ENCODE measurements at places on chromosomes 12 and 14. TPM values are rescaled to one million over a fixed set of nuclear protein-coding genes. Genes with fewer than 3 reads are reported as not detected.

ABCC9 gene
- 0.03 TPM for total RNA-seq

DNA sequence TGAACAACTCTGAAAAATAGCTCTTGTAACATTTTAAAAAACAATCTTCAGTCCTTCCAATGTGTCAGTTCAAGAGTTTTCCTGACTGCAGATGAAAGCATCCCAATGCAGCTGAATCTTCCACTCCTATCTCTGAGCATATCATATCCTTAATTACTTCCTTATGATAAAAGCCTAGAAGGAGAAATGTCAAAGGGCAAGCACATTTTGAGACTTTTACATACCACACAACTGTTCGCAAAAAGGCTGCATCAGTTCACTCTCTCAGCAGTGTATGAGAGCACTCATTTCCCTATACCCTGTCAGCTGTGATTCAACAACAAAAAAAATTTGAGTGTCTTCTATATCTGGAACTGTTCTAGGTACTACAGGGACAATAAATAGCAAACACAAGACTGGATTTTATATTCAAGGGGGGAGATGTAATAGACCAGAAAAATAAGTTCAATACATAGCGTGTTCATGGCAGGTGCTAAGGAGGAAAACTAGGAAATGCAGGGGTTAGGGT is 66.1 kb downstream of the ACADS start:
- no peak for DNase-seq

DNA sequence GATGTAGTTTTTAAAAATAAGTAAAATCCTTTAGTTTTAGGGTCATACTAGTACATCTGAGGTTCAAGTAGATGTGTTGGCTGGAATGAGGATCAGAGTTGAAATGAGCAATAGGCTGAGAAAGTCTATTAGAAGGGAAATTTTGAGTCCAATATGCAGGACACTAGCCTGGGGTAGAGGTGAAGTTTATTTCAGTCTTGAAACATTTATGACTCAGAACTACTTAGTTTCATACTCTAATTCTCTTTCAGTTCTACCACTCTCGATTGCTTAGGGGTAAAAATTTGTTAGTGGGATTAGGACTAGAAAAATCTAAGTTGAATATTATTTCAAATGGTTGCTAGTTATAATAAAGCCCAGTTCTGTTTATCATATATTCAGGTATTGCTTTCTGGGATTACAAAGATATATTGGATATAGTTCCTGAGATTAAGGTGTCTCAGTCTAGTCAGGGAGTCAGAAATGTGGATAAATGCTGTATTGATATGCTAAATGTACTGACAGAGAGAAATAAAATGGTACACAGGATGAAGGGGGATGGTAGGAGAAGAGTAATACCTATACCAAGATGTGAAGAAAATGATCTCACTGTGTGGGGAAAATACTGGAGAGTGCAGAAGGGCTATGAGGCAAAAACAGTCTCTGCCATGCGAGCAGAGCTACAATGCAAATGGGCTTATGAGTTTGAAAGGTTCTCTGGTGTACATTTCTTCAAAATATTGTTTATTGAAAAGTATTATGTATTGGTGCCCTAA is 395.8 kb upstream of the FBXO33 start:
- no peak for DNase-seq

GCH1 gene
- total RNA-seq, result 4.4 TPM

DNA sequence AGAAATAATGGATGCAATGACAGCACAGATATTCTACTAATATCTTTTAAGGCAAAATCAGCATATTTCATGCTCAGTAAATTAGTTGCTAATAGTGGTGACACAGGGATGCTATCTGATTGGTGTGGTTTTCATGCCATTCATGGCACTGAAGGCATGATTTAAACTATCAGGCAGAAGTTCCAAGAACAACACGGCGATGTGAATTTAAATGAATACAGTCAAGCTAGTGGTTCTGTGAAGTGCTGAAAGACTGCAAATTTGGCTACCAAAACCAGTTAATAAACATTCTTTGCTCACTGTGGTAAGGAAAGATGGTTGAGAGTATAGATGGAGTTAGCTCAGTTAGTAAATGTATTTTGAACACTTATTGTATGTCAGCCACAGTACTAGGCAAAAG is 272.0 kb upstream of the DIO2 start:
- no peak for DNase-seq

- no peak for DNase-seq
These were observed 22.4 kb downstream of the LHX5 start for GRCh38 chr12:113449299-113449698.

- DNase-seq, result no peak
These were observed 488.3 kb upstream of the FLRT2 start for GRCh38 chr14:85041618-85042017.

DNA sequence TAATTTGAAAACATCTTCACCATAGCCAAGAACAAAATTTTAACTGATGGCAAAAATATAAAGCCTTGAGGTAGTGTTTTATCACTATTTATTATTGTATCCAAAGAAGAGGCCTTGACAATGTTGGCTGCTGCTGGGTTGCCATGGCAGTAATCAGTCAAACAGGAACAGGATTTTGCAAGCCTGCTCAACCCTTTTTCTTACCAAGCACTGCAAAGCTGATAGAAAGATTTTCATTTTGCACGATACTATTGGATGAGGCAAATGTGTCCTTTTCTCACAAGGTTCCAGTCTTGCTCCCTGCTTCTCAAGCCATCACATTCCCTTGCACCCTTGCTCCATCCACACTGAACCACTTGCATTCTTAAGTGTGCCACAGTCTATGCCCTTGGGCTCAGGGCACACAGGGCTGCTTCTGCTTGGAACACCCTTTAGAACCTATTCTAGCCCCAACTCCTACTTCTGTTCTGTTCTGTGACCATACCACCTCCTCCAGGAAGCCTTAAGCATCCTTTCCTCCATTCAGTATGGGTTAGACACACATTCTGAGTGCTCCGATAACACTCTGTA is 76.5 kb upstream of the AMIGO2 start:
- peak; percentile 6 for DNase-seq

CSAD gene
- total RNA-seq, result 4.4 TPM

- DNase-seq, result no peak
These were observed 3.7 kb downstream of the PIANP start for GRCh38 chr12:6696690-6697583.

DNA sequence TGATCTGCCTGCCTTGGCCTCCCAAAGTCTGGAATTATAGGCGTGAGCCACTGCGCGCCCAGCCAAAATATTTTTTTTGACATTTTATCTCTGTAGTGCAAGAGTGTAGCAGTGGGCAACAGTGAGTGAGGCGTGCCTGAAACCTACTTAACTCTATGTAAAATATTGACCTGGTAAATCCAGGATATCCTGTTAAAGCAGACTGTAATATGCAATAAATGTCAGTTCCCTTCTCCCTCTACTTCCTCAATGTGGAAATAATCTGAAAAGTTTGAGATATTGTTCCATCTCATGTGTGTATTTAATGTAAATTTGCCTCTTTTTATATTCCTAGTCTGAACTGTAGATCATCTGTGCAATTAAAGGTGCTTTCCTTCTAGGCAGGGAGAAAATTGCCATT is 9.5 kb upstream of the CDK17 start:
- DNase-seq, result no peak

DNA sequence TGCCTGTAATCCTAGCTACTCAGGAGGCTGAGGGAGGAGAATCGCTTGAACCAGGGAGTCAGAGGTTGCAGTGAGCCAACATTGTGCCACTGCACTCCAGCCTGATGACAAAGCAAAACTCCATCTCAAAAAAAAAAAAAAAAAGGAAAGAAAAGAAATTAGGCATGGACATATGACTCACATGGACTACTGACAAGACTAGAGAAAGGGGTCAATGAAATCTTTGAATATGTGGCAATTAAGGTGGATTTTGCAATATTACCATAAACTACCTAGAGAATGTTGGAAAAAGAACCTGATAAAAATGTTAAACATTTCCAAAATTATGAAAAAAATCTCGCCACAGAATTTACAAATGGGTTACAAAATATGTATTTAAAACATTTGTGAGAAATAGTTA is 873.6 kb downstream of the C12orf50 start:
- DNase-seq, result peak; percentile 37

- DNase-seq, result no peak
These were observed 743.2 kb downstream of the TMEM121 start for GRCh38 chr14:106269451-106270204.

DNA sequence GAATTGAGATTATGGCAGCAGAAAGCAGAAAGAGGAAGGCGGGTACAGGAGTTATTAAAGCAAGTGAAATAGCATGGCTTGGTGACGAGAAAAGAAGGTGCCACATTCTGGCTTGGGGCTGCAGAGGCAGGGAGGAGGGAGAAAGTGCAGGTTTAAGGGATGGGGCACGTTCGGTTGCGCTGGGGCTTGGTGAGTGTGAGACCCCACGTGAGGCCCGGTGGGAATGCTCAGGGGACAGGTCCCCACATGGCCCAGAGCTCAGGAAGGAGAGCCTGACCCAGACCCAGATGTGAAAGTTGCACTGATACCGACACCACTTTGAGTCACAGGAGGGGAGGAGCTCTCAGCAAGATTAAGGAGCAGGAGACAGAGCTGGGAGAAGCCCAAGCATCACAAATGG is 187.1 kb downstream of the PIWIL1 start:
- no peak for DNase-seq

AMIGO2 gene
- 68.7 TPM for total RNA-seq

FOXG1 gene
- total RNA-seq, result not detected

DNA sequence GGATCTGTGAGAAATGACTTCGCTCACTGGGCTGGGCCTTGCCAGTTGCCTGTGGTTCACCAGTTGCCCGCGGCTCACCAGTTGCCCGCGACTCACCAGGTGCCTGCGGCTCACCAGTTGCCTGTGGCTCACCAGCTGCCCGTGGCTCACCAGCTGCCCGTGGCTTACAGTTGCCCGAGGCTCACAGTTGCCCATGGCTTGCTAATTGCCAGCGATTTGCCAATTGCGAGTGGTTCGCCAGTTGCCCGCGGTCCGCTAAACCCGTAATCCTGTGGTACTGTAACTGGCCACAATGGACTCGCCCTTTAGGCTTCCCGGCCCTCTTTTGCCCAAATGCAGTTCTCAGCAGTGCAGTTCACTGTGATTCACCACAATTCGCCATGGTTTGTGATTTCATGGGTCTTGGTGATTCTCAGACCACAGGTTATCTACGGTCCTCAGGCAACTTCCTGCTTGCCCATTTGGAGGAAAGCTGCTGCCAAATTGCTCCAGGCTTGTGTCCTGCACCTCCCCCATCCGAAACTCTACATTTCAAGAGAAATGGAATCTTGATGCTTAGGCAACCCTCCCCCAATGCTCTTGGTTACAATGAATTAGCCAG is 15.0 kb upstream of the MEG3 start:
- DNase-seq, result peak; percentile 8

GRCh38 chr12:83389237-83389996 is 702.7 kb downstream of the TMTC2 start:
- no peak for DNase-seq

EFS gene
- total RNA-seq, result 9.1 TPM

DNA sequence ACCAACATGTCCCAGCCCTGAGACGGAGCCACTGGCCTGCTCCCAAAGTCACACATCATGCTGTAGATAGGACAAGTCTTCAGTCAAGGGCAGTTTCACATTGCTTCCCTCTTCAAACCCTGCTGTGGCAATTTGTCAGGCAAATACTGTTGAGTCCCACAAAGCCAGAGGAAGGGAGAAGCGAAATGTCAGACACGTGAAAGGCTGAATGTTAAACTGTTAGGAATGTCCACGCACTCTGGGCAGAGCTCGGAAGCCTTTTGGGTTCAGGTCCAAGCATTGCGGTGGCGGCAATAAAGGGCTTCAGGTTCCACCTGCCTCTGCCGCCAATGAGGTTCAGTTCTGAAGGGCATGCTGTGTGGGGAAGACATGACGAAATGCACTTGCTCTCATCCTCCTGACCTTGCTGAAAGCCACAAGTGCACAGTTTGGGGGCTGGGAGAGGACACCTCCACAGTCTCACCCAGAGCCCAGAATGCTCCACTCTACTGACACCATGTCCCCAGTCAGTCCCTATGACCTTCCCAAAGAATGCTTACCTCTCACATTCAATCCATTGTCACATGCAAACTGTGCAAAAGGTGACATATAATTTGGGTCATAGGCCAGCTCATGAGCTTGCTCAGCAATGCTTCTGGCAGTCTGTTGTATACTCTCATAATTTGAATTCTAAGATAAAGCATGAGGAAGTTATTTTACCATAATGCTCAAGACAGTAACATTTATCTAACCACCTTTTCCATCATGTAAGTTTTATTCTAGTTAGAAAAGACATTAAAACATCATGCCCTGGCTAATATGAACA is 35.7 kb downstream of the RAD9B start:
- DNase-seq, result peak; percentile 82

STAC3 gene
- total RNA-seq, result 0.48 TPM

EVL gene
- 17.0 TPM for total RNA-seq

FAM181A gene
- not detected for total RNA-seq

LRTM2 gene
- total RNA-seq, result not detected

ESPL1 gene
- total RNA-seq, result 15.0 TPM

FGF23 gene
- total RNA-seq, result not detected

ZDHHC22 gene
- not detected for total RNA-seq

DNA sequence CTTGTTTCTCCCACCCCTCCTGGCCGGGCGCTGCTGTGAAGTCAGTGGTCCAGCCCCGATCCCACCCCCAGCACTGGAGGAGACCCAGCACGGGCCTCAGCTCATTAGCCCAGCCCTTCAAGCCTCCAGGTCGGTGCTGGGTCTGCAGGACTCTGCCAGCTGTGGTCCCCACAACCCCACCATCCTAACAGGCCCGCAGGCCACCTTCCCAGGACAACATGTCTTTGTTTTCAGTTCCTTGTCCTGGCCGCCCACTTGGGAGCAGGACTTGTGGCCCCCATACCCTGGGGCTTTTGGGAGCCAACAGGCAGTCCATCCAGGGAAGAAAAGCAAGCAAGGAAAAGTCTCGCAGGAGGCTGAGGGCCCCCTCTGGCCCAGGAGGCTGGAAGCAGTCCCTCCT is 60.0 kb downstream of the HRK start:
- no peak for DNase-seq

C14orf180 gene
- total RNA-seq, result not detected

SLC17A8 gene
- not detected for total RNA-seq

DNA sequence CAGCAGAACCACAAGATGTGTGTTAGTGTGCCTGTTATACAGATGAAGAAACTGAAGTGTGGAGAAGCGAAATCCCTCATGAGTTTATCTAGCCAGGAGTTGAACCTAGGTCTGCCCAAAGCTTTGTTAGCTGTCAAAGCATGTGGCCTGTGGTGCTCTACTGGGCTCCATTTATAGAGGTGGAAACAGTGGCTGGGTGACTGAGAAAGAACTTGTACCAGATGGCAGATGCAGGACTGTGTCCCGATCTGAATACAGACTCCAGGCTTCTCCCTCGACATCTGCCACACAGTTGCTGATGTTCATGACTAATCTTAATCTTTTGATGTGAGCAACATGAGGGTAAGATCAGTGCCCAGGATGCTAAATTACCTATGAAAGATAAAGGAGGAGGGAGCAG is 89.1 kb downstream of the C12orf75 start:
- no peak for DNase-seq
